ENCODE measurements at places on chromosomes 13 and 19.

DNA sequence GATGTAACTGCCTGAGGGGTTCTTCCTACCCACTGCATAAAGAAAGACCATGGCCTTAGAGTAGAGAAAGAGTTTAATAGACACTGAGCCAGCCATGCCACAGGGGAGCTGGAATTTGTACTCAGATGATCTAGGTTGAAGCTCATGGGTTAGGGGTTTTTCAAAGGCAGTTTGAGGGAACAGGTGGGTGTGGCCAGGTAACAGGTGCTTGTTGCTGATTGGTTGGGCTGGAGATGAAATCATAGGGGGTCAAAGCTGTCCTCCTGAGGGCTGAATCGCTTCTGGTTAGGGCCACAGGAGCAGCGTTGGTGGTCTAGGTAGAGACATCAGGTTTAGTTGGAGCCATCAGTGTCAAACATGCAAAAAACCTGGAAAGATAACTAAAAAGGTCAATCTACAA lies 59.2 kb upstream of the CSNK1A1L start:
- DNase-seq, result no peak

DNA sequence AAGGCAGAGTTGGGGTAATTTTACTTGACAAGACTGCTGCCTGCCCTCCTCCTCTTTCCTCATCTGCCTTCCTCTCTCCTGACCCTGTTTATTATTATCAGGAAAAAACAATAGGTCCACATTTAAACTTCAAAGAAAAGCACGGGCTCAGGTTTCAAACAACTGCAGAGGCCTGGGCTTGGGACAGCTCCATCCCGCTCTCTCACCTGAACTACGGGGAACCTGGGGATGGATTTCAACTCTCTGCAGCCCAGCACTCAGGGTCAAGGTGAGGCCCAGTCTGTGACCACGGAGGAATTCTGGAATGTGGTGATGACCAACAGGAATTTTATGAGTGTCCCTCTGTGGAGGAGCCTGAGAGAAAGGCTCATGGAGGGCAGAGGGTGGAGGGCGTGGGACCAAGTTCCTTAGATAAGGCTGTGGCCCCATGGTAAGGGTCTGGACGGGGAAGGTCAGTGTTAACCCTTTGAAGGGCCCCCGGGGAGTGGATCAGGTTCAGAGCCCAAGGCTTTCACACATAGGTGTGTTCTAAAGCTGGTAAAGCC lies 220.8 kb upstream of the MAB21L1 start:
- DNase-seq, result no peak

DNA sequence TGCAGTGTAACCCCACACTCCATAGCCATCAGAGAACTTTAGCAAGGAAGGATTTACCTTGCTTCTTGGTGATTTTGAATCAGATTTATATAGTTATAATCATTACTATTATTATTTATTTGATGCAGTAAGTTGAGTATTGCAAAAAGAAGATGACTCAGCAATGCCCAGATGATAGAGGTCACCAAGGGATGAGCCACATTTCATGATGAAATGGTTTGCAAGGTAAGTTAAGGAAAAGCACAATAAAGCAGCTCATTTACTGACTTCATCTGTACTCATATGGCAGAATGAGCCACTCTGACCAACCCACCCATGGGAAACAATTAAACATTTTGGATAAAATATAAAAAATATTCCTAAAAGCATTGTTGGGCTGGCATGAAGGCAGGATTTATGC lies 59.1 kb downstream of the AKAP11 start:
- no peak for DNase-seq

GRCh38 chr19:39539165-39539517 lies 820 bp downstream of the EID2 start:
- DNase-seq, result no peak

DNA sequence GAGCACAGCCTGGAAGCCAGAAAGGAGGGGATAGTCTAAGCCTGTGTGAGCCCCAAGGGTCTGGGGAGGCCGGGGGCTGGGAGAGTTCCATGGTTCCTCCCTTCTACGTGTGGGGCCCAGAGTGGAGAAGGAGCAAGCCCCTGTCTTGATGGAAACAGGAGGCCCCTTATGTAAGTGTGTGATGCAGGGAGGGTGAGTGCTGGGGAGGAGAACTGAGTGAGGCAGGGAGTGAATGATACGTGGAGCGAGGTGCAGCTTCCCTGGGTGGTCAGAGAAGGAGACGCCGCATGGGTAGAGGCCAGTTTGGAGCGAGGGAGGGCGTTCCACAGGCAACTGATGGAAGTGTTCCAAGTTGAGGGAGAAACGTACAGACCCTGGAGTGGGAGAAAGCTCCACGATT lies 16.0 kb downstream of the MAG start:
- no peak for DNase-seq

DNA sequence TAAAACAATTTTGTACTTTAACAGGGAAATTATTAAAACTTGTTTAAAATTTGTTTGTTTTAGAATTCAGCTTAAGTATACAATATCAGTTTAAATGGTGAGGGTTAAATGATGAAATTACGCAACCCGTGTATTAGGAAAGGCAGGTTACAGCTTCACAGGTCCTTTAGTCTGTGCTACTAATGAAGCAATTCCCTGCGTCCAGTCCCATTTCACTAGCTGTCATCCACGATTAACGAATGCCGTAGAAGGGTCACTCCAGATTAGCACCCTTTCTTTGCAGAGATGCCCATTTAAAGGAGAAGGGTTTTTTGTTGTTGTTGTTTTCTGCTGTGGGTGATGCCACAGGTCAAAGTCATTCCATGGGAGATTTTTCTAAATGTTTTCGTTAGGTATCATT lies 457.6 kb upstream of the SLC10A2 start:
- DNase-seq, result no peak

GRCh38 chr13:111269508-111269907 lies 50.9 kb upstream of the TEX29 start:
- DNase-seq, result no peak

DNA sequence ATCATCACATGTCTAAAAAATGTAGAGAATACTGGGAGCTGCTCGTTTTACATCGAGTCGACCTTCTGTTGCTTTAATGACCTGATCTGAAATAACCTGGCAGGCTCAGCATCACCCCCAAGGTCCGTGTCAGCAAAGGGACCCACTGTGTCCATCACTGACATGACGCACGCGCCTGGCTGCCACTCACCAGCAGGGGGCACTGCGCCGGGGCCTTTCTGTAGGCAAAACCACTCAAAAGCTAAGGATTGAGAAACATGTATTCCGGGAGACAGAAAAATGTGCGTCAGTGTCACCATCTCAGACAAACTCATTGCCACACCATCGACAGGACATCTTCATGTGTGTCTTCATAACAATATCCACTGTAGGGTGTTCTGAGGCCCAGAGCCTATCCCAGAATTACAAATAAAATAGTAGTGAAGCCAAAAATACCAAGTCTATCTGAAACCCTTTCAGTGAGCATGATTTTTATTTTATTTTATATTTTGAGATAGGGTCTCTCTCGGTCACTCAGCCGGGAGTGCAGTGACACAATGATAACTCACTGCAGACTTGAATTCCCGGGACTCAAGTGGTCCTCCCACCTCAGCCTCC lies 130.3 kb upstream of the LSM14A start:
- DNase-seq, result peak; percentile 68

DNA sequence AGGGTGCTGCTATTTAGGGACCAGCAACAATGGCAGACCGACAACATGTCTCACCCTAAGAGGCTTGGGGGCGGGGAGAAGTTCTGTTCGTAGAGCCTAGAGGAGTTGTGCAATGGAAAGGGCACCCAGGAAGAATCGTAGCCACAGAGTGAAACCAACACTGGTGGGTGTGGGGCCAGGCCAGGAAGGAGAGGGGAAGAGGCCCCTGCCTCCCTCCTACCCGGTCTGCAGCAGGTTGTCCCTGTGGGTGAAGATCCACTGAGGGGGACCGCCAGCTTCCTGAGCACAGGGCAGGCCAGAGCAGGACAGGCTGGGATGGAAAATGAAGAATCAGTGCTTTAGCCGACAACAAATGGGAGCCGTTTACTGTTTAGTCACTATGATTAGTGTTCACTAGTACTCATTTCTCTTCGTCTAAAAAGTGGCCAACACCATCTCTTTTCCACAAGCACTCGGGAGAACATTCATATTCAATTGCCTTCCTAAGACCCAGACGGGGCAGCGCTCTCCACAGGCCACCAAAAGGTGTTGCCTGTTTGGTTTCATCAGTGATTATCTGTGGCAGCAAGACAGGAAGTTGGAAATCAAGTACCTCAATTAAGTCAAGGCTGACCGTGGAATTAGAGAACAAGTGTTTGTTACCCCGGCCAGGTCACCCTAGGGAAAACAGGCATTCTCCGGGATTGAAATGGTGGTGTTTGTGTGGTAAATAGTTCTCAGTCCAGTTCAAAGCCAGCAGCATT lies 1.1 kb upstream of the ATP11A start:
- DNase-seq, result no peak

- DNase-seq, result no peak
These were observed 476.2 kb upstream of the TSHZ3 start for GRCh38 chr19:31825134-31826094.

- DNase-seq, result no peak
These were observed 41.1 kb downstream of the GPR12 start for GRCh38 chr13:26719356-26719945.

GRCh38 chr13:60226507-60226906 lies 62.8 kb upstream of the DIAPH3 start:
- DNase-seq, result peak; percentile 13

DNA sequence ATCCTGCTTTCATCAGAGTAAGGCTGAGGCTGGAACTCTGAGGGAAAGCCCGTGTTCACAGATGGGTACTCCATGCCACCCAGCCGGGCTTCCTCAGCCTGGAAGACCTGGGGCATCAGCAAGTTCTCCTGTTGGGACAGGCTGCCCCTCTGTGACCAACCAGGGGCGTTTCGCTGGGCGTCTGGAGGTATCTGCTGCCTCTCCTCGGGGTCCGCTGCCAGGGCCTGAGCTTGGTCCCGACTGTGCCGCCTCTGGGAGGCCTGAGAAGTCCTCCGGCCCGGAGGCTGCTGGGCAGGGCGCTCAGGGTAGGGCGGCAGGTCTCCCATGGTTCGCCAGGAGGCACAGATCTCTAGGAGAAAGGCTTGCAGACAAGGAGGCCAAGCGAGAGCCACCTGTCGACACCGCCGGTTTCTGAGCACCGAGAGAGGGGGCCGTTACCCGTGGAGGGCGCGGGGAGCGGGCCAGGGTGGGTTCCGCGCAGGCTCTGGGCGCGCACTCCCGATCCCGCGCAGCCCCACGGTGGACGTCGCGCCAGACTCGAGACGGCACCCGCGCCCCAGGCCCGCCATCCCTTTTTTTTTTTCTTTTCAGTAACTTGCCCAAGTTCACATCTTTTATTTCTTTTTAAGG lies at the start of gene RSPH6A:
Gene RSPH6A, minus strand, starts transcription at position 458 of the 630 bp plus-strand sequence. Its CDS starts 132 bp downstream, at position 326.
- no peak for DNase-seq

DNA sequence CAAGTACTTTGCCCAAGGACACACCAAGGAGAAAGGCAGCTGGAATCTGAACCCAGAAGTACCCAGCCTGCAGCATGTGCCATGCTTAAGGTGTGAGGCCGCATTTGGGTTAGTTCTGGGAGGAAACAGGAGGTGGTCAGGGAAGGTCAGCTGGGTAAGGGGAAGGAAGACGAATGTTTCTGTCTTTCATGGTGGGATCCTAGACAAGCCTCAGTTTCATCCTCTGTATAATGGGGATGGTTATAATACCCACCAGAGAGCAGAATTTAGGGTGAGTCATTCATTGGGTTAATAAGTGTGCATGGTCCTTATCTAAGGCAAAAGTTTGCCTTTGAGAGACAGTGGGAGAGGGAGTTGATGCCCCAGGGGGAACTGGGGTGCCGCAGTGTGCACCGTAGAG lies 3.6 kb downstream of the CCDC61 start:
- DNase-seq, result no peak

DNA sequence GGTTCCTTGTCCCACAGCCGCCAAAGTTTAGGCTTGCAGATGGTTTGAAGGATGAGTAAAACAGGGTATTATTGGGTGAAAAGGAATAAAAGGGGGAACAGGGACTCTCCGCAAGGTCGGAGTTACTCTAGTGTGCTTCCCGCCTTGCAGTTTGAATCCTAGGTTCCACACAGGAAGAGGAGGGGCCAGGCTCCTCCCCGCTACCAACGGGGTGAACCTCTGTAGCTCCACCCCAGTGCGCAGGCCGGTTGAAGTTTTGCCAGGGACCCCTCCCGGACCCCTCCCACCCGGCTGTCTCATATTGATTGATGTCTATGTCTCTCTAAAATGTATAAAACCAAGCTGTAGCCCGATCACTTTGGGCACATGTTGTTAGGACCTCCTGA lies 11.6 kb upstream of the GTF2F2 start:
- DNase-seq, result no peak

DNA sequence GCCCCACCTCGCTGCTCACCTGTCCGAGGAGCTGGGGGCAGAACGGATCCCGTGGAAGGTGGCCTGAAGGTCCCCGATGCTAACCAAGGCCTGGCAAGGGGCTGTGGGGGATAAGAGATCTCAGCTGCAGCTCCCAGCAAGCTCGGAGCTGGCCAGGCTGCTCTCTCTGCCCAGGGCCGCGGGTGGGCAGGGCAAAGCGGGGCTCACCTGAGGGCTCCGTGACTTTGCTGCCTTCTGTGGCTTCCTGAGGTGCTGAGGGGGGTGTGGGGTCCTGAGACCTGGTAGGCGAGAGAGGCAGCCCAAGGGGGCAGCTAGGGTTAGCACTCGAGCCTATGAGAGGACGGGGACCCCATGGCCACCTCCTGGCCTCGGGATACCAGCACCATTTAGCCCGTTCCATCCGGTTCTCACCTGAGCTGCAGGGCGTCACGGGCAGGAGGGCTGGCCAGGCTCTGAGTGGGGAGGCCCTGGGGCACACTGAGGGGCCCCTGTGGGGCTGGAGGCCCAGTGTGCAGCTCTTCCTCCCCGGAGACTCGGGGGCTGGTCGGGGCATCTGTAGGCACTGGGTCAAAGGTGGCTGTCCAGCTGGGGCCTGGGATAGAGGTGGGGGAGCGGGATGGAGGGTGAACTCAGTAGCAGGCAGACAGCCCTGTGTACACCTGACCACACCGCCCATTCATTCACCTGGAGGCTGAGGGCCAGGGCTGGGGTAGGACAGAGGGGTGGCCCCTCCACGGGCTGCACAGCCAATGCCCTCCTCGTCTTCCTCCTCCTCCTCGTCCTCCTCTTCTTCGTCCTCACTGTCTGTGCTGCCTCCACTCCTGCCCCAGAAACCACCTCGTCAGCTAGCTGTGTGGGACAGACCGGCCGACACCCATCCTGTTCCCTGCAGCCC lies 3.1 kb upstream of the TMEM86B start:
- DNase-seq, result no peak

GRCh38 chr19:37718304-37718703 lies 1.3 kb downstream of the ZNF607 start:
- no peak for DNase-seq

GRCh38 chr19:43501661-43502418 lies 2.7 kb downstream of the PHLDB3 start:
- no peak for DNase-seq
